ENCODE measurements at places on chromosomes 1 and 21.

DNA sequence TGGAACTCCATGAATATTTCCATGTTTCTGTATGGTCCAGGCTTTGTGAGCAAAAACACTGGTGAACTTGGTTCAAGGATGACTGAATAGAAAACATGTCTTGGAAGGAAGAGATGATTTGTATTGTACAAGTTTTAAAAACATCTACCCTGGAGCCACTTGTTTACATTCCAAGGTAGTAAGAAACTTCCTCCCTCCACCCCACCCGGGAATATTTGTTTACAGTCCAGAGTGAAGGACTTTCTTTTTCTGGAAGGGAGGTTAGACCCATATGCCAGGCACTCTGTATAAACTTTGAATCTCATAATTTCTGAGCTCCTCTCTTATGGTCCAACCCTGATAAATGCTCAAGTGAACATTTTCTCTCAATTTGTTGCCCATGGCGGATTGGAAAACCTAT, 323.3 kb upstream of the LYPLAL1 start:
- DNase-seq: peak; percentile 26

DNA sequence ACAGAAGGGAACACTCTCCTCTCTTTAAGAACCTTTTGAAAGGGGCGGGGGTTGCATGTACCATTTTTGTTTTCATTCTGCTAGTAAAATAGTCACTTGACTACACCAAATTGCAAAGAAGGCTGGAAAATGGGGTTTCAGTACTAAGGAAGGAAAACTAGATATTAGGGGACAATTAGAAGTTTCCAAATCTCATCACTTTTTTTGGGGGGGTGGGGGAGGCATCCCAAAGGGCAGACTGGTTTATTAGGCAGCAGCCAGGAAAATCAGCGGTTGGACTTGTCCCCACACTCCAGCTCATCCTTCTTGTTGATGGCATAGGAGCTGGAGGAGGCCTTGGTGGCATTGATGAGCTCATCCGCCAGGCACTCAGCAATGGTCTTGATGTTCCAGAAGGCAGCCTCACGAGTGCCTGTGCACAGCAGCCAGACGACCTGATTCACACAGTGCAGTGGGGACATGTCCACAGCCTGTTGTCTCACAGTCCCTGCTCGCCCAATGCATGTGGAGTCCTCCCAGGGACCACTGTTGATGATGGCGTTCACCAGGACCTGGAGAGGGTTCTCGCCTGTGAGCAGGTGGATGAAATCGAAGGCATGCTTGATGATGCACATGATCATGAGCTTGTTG, 1.7 kb upstream of the TMEM50B start:
- no peak for DNase-seq

DNA sequence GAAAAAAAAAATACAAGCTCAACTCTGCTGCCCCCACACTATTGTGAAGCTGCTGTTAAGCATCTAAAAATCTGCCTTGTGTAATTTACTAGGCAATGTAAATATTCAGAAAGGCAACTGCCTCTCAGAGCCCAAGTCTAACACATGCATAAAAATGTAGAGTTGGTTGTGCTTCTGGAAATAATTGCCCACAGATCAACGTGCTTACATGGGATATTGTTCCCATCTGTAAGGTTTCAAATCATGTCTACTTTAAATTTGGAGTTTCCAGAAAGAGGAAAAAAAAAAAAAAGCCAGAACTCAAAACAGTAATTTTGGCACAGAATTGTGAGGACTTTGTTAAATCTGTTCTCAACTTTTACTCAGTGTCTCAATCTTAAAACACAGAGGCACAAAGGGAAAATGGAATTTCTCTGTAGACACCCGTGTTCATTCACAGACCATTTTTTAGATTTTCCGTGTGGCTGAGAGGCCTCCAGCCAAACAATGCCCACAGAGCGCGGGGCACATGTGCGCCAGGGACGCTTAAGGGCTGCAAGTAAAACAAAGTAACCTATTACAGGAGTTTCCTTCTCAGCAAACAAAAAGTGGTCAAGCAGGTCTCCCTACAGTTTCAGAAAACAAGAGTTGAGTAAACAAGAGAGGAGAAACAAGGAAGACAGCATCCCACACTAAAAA, 115.5 kb downstream of the RERE start:
- DNase-seq: no peak

- no peak for DNase-seq
Measured at GRCh38 chr1:95039360-95040031, 33.3 kb downstream of the ALG14 start.

- no peak for DNase-seq
Measured at GRCh38 chr21:16770266-16770665, 742.6 kb upstream of the CXADR start.

DNA sequence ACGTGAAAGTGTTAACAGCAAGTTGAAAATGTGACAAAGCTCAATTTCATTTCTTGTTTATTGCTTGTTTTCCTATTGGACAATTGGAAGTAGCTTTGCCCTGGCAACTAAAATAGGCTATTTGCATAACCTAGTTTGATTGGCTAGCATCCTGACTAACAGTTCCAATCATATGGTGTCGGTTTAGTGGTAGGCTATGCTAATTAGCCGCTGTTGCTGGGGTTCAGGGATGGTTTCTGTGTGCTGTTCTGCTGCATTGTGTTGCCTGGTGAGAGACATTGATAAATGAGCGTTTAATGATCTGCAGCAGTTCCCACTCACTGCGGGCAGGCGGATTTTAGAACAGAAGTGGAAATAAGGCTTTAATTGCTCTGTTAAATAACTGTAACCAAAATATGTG, 68.5 kb downstream of the DYRK1A start:
- peak; percentile 70 for DNase-seq

- DNase-seq: no peak
Measured at GRCh38 chr1:143699115-143699514, 272.7 kb downstream of the FAM72C start.
